ENCODE measurements at places on chromosomes 7 and 10.

DNA sequence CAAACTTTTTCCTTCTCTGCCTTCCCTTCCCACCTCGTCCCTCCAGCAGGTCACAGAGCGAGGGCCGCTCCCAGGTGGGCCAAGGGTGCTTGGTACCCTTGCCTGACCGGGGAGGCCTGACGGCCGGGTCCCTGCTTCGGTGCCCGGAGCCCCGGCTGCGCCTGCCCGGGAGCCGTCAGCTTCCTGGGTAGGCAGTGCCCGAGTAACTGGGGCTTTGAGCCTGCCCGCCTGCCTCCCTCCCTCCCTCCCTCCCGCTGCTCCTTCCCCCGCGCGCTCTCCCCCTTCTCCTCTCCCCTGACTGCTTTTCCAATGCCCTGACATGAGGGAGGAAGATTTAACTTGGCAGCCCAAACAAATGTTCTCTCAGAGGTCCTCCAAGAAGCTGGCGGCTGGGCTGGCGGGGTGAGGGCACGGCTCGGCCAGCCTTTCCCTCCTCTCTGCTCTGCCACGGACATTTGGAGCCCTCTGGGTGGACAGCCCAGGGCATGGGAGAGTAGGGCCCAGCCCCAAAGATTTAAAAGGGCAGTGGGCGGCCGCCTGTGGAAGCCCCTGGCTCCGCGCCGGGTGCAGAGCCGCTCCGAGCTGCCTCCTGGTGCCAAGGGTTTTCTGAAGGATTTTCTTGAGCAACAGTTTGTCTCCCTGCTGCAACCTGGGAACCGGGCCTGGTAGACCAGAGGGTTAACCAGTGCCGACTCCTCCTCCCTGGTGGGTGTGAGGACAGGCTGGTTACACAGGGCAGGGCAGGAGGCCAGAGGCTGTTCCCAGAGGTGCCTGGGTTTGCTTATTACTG lies 2.0 kb downstream of the ZMIZ1 start:
- DNase-seq, result peak; percentile 28

- DNase-seq, result no peak
Measured at GRCh38 chr7:30369879-30370278, 85.5 kb downstream of the ZNRF2 start.

DNA sequence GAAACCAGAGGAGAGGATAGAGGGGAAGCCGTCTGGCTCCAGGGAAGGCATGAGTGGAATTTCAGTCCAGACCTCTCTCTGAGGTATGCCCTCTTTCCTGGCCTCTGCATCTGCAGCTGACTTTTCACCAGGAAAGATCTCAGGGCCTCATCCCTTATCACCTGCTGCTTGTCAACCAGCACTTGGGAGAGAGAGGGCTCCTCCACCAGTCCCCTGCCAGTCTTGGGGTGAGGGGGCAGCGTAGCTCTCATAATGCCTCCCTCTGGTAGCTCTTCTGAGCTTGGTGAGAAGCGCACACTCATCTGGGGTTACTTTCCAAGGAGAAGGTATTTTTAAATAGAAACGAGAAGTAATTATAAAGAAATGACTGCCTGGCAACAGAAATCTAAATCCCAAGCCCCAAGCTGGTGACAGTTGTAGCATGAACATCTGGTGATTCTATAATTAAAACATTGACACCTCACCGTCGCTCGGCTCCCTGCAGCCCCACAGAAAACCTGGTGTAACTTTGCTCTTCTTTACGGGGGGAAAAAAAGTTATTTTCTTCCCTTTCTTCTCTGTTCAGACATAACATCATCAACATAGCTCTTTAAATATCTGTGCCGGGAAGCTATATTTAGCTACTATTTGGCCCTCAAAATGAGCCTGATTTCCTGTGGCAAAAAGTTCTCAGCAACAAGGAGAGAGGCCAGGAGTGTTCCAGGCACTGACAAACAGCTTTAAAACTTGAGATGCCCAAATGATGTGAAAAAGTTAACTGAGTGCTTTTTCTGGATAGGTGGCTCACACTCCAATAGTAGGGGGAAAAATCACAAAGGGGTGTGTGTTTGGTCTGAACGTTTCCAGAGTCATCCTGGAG lies 26.9 kb downstream of the HIP1 start:
- DNase-seq, result peak; percentile 9

DNA sequence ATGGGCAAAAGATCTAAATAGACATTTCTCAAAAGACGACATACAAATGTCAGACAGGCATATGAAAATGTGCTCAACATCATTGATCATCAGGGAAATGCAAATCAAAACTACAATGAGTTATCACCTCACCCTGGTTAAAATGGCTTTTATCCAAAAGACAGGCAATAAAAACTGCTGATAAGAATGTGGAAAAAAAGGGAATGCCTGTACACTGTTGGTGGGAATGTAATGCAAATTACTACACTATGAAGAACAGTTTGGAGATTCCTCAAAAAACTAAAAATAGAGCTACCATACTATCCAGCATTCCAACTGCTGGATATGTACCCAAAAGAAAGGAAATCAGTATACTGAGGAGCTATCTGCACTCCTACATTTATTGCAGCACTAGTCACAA lies 18.0 kb downstream of the GSDME start:
- DNase-seq, result no peak

GRCh38 chr7:80725181-80725611 lies 86.8 kb downstream of the CD36 start:
- no peak for DNase-seq

- no peak for DNase-seq
Measured at GRCh38 chr10:30510184-30510931, 76.4 kb downstream of the MAP3K8 start.

DNA sequence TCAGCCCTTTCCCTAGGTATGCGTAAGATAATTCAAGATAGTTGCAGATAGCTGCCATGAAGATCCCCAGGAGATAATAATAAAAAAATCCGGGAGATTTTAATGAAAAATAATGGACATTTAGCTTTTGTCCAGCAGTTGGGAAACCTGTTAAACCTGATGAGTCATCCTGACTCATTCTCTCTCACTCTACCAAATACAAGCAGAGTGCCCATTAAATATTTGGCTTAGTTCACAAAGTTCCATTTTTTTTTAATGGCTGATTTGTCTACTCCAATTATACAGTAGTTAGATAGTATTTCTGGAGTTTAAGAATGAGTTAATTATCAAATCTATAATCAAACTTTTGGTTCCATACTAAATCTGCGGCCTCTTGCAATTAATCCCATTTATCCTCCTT lies 2.1 kb upstream of the SHTN1 start:
- DNase-seq, result no peak

GRCh38 chr10:16386855-16387254 lies 50.0 kb upstream of the PTER start:
- DNase-seq, result no peak

DNA sequence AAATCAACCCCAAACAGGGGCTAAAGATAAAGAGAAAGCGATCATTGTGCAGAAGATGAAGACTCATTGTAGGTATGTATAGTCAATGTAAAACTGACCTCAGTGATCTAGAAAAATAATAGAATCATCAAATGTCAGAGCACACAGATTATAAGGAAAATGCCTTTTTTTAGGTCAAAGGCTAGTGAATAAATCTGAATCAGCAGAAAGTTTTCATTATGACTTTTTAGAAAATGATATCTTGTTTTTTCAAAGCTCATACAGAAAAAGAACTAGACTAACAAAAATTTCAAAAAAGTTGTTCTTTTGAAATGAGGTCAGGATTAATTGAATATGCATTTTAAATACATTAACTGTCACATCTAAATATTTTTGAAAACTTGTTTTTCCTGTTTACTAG lies 60.2 kb upstream of the STEAP4 start:
- DNase-seq, result no peak

DNA sequence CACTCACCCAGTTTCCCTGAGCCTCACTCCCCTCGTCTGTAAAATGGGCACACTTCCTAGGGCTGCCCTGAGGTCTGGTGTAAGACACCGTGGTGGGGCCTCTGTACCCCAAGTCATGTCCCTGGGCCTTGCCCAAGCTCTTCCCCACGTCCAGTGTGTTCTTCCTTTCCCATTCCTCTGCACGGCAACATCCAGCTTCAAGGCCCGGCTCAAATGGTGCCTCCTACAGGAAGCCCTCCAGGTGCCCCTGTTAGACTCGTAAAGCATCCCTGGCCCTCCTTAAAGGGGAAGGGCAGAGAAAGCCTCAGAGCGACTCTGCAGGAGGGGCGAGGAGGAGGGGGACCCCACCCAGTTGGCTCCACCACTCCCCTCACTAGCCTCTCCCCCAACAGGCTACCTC lies 8.6 kb downstream of the SLC29A4 start:
- DNase-seq, result no peak

- DNase-seq, result no peak
Measured at GRCh38 chr10:124622158-124622557, 122.0 kb downstream of the FAM53B start.

- no peak for DNase-seq
Measured at GRCh38 chr7:69708857-69709256, 110.6 kb downstream of the AUTS2 start.

DNA sequence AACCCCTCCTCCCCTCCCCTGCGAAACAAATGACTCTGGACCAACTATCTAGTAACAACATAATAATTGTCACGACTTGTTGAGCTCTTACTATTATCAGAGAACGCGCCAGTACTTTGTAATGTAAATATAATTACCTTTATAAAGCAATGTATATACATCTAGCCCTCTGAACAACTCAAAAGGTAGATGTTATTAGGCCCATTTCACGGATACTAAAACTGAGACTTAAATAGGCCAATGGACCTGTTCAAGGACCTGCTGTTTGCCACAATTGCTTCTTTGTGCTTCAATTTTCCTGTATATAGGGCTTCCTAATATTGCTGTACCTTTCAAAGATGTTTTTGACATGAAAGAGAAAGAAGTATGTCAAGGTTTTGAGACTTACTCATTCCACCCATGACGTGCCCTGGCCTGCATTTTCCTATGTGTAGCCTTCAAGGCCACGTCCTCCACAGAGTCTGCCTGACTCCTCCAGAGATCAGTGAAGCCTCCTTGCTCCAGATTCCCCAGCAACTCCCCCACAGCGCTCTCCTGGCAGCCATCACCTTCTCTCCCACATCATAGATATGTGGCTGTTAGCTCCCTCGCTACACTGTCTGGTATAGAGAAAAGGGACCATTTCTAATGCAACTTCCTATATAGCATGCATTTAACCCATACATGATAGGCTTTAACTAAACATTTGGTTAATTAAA lies 156.6 kb downstream of the SKIDA1 start:
- no peak for DNase-seq

GRCh38 chr10:22874189-22874854 lies 53.5 kb upstream of the ARMC3 start:
- no peak for DNase-seq

GRCh38 chr7:15352421-15353206 lies 209.2 kb downstream of the AGMO start:
- DNase-seq, result no peak

DNA sequence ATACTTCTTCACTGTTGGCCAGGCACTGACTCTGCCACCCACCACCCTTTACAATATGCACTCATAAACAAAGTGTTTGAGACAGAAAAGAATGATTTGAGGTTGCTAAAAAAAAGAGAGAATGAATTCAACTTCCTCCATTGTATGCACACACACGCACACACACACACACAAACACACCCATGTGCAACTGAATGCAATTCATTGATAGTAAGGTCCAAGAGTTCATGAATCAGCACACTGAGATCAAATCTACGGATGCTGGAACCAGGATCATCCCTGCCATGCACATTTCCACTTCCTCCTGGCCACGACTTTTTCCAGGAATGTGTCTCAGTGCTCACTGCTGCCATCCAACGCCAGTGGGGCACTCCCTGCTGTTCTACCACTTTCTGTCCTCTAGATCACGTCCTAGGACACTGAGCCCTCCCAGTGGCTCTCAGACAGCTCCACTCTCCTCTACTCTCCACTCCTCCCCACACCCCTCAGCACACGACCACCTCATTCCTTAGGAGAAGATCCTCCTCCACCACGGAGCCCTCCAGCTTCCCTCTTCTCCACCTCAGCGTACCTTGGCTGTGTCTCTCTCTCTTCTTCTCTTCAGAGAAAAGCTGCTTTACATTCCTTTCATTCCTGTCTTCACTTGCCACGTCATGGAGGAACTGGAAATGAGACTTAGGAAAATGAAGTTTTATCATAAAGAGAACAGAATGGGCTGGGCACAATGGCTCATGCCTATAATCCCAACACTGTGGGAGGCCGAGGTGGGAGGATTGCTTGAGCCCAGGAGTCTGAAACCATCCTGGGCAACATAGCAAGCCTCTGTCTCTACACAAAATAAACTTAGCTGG lies 12.0 kb upstream of the TMEM213 start:
- no peak for DNase-seq

DNA sequence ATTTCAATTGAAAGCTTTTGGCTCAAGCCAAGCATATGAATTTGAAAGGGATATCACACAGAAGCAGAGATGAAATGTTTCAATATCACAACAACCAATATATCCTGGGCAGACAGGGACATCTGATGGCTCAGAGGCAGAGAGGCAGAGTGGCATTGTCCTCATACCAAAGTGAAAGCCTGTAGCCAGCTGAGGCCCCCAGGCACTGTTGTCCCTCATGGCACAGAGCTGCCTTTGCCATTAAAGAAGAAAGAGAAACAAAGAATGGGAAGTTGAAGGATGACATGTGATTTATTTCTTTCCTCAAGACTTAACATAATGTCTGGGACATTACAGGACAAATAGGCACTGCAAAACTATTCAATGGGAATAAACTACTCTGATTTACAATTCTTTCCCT lies 504.3 kb upstream of the PCDH15 start:
- DNase-seq, result no peak

GRCh38 chr7:2228921-2229320 lies 3.8 kb downstream of the MAD1L1 start:
- DNase-seq, result no peak

- DNase-seq, result no peak
Measured at GRCh38 chr7:91957232-91957631, 16.6 kb downstream of the AKAP9 start.

GRCh38 chr10:89233033-89233432 lies 18.5 kb downstream of the LIPA start:
- DNase-seq, result no peak

GRCh38 chr10:113692271-113692670 lies 12.6 kb downstream of the CASP7 start:
- no peak for DNase-seq

DNA sequence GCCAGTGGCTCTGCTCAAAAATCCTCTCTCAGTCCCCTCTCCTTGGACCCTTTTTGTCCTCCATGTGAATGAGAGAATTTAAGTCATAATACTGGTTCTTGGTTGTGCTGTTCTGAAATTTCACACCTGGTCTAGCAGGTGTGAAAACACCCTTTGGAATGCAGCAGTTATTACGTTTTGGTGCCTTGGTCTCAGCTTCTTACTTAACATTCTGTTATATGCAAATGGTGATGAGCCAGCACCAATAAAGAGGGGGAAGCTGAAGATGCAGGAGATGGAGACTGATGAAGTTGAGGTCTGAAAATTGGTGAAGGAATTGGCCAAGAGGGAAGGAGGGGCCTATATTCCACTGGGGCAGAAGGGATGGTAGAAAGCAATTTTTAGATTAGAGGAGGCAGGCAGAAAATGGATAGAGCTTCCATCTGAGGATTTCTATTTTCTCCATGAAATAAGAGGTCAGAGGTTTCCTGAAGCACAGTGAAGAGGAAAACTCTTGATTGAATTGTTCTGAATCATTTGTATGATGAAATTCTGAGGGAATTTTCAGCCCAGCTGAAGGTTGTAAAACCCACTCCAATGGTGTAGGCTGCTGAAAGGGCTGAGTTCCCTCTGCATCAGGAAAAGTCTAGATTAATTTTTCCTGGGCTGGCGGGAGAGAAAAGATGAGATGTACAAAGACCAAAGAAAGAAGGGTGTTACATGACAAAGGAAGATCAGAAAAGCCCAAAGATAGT lies 94.0 kb upstream of the FAM180A start:
- no peak for DNase-seq
